Activated T-helper 17 cell treated with anti-CD3 and anti-CD28 coated beads, Interleukin-2, amount 50 U/mL, for 72 hours (primary cell): ENCODE measurements at places on chromosomes 3 and 15.

GRCh38 chr15:68517285-68517761 is 61.5 kb upstream of the CORO2B start:
- no peak for ATAC-seq

DNA sequence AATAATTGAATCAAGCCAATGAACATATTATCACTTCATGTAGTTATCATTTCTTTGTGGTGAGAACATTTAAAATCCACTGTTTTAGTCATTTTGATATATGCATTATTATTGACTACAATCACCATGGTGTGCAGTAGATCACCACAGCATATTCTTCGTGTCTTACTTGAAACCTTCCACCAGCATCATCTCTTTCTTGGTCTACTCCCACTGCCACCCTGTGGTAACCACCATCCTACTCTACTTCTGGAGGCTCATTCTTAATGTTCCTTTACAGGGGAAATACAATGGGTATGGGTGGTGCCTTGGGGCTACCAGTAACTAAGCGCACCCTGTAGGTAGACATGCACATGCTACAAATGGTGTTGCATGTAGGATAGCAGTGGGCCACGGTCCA is 25.4 kb downstream of the PXK start:
- ATAC-seq = peak; percentile 81

- no peak for ATAC-seq
These were observed 419.1 kb upstream of the CDIN1 start for GRCh38 chr15:36160351-36160750.

DNA sequence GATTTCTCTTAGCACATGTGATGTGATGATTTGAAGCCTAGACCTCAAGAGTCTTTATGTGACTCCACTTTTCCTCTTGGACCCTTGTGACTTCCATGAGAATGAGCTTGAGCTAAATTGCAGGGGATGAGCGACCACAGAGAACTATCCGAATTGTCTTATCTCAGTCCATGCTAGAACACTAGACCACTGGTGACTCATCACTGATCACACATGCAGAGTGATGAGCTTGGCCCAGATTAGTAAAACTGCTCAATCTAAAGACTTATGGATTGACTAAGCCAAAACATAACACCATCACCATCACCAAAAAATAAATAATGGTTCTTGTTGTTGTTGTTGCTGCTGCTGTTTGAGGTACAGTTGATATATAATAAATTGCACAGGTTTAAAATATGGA is 114.1 kb upstream of the CFAP20DC start:
- ATAC-seq = peak; percentile 44

DNA sequence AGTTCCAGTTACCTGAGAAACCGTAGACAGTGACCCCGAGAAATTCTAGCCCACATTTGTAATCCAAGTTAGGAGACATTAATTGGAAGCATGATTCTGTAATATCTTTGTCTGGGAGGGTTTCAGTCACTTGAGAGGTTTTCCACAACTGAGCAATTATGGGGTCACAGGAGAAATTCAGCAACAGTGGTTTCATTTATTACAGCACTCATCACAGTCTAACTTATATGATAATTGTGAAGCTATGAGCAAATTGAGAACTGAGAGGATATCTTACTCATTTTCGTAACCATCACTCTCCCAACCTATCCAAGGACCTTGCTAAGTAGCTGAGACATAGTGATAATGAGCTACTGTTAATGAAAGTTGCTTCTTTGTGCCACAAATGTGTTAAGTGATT is 328.5 kb upstream of the PPP2R3A start:
- ATAC-seq = no peak

- no peak for ATAC-seq
These were observed 175.8 kb upstream of the DPH6 start for GRCh38 chr15:35721751-35722150.

GRCh38 chr3:152376351-152377183 is 107.8 kb downstream of the MBNL1 start:
- ATAC-seq = no peak

DNA sequence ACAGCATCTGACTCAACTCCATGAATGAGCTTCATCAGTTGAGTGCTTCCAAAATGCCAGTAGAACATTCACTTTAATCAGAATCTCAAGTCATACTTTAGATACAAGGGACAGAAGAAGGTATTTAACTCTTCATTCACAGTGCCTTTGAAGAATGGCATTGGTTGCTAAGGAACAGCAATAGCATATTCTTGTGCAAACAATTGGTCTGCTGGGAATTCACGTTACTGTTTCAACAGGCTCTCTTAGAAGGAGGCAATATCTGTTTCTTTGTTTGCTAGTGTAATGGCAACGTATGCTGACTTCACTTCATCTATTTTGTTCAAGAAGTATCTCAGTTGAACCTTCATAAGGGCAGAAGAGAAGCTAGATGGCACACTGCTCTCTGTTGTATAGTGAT is 113.9 kb downstream of the TMEM108 start:
- no peak for ATAC-seq

DNA sequence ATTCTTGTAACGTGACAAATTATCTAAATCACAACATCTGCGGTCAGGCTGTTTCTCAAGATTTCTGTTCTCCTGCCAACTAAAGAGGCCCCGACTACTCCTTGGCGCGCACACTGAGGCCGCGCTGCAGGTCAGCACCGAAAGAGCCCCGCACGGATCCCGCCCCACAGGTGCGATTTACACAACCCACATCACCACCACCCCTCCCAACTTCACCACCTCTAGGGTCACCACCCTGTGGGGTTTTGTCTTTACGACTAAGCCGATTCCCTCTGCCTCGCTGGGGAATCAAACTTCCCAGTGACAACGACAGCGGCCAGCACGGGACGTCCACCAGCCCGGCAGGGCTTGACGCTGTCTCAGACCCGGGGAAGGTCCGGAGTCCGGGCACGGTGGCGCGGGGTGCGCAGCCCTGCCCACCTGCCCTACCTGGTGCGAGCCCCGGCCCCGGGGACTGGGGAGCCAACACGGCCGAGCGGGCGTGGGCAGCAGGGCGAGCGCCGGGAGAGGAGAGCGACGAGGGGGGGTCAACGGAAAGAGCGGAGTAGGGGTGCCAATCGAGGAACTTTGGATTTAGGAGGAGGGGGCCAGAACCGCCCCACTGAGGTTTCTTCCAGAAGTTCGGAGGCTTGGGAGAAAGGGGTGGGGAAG is 764 bp downstream of the UACA start:
- peak; percentile 26 for ATAC-seq

GRCh38 chr3:45011756-45012508 is 14.2 kb upstream of the CLEC3B start:
- no peak for ATAC-seq

- ATAC-seq = no peak
These were observed 101.1 kb upstream of the CCNL1 start for GRCh38 chr3:157261000-157261399.

GRCh38 chr3:55621648-55622047 is 134.5 kb upstream of the WNT5A start:
- ATAC-seq = no peak

GRCh38 chr3:74115906-74116305 is 491.2 kb upstream of the PDZRN3 start:
- ATAC-seq = no peak

GRCh38 chr3:153289334-153289808 is 127.3 kb downstream of the RAP2B start:
- ATAC-seq = peak; percentile 28

DNA sequence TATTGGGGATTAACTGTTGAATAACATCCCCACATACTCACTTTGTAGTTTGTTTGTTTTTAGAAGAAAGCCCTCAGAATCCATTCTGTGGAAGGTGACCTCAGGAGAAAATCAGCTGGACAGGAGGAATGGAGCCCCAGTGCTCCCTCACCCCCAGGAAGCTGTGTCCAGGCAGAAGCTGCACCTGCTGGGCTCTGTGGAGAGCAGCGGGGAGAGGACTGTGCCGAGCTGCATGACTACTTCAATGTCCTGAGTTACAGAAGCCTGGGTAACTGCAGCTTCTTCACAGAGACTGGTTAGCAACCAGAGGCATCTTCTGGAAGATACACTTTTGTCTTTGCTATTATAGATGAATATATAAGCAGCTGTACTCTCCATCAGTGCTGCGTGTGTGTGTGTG is 14.0 kb downstream of the TIGIT start:
- ATAC-seq = no peak

- ATAC-seq = no peak
These were observed 97.8 kb downstream of the SST start for GRCh38 chr3:187572441-187572840.

GRCh38 chr3:108833611-108834010 is 11.0 kb downstream of the TRAT1 start:
- ATAC-seq = peak; percentile 5

- no peak for ATAC-seq
These were observed 143.5 kb upstream of the TGFBR2 start for GRCh38 chr3:30462721-30463470.

DNA sequence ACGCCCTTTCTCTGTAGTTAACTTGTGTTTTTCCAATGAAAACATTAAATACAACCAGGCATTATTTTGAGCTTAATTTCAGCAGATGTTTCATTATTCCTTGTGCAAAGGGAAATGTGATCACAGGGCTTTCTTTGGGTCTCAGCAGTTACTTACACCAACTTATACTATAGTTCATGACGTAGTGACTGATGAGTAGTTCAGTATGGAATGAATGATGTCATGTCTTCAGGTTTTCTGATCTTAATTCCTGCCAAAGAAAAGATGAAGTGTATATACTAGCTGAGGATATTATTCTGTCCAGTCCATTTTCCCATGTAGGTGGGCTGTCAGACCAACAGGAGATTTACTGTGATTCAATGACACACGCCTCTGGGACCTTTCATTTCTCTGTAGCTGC is 61.3 kb downstream of the MYRIP start:
- no peak for ATAC-seq

- ATAC-seq = no peak
These were observed 357.3 kb downstream of the FHIT start for GRCh38 chr3:60893946-60894345.

GRCh38 chr3:38224357-38224756 is 41.3 kb upstream of the SLC22A13 start:
- ATAC-seq = no peak

DNA sequence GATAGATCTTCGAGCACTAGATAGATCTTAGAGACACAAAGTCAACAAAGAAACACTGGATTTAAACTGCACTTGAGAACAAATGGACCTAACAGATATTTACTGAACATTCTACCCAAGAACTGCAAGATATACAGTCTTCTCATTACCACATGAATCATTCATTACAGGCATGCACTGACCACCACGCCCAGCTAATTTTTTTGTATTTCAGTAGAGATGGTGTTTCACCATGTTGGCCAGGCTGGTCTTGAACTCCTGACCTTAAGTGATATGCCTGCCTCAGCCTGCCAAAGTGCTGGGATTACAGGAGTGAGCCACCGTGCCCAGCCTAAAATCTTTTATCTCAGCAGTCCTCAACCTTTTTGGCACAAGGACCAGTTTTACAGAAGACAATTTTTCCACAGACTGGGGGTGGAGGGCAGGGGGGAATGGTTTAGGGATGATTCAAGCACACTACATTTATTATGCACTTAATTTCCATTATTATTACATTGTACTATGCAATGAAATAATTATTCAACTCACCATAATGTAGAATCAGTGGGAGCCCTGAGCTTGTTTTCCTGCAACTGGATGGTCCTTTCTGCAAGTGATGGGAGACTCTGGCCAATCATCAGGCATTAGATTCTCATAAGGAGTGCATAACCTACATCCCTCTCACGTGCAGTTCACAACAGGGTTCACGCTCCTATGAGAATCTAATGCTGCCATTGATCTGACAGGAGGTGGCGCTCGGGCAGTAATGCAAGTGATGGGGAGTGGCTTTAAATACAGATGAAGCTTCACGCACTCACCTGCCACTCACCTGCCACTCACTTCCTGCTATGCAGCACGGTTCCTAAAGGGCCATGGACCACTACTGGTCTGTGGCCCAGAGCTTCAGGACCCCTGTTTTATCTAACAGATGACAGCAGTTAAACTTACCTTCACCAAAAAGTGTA is 21.7 kb downstream of the CSNK1G1 start:
- no peak for ATAC-seq

GRCh38 chr3:46812237-46812791 is 50.9 kb downstream of the MYL3 start:
- peak; percentile 99 for ATAC-seq

- peak; percentile 43 for ATAC-seq
These were observed 18.4 kb downstream of the FLNB start for GRCh38 chr3:58026598-58026997.

- ATAC-seq = no peak
These were observed 470.9 kb upstream of the CDIN1 start for GRCh38 chr15:36108541-36108940.

- peak; percentile 34 for ATAC-seq
These were observed 18.2 kb downstream of the ABTB1 start for GRCh38 chr3:127690823-127691452.

GRCh38 chr3:29871087-29871486 is 590.2 kb downstream of the RBMS3 start:
- ATAC-seq = no peak

DNA sequence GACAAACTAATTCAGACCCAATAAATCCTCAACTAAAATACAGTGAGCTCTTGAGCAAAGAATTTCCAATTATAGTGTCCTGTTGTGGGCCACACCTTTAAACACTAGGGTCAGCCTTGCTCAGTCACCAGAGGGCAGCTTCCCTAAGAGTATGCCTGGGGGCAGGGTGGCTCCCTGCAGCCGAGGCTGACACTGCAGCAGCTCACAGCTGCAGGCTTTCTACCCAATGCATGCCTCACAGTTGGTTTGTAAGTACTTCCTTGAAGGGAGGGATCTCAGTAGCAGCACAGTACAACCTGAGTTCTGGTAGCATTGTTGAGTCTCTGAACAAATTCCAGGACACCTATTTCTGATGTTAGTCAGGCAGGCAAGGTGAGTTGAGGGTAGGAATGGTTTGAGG is 335.6 kb downstream of the TUSC7 start:
- no peak for ATAC-seq

DNA sequence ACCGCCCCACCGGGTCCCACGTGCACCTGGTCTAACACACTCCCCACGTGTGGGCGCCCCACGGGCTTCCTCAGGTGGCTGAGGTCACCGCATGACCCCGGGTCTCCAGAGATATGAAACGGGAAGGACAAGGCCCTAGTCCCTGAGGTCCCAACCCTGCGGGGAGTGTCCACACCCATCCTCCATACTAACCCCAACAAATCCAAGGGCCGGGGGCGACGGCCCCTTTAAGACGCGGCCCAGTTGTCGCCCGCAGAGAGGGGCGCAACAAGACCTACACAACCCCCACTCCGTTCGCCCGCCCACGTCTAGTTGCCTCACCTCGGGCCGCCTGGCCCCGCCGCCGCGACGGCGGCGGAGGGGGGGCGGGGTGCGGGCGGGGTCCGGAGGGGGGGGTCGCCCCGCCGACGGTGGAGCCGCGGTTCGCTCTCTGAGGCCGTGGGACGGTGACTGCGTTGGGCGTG is 396 bp downstream of the INO80 start:
- ATAC-seq = peak; percentile 64

- peak; percentile 74 for ATAC-seq
These were observed 28.9 kb upstream of the ICE2 start for GRCh38 chr15:60507596-60508424.

GRCh38 chr3:192246847-192247559 is 480.3 kb downstream of the FGF12 start:
- no peak for ATAC-seq
